Breast epithelium (tissue), 4 donors: ENCODE measurements at places on chromosomes 16 and 17. TPM values are rescaled to one million over a fixed set of nuclear protein-coding genes. Genes with fewer than 3 reads are reported as not detected.
A peak's percentile ranks its signal among the peaks of the same experiment; 100 is the strongest.

- no peak for DNase-seq
Measured at GRCh38 chr16:15613676-15614075, 29.3 kb downstream of the MARF1 start.

- no peak for DNase-seq
Measured at GRCh38 chr17:50238601-50239280, 35.5 kb upstream of the TMEM92 start.

- peak; percentile 19 for DNase-seq
Measured at GRCh38 chr16:12587170-12587569, 216.5 kb downstream of the CPPED1 start.

The MC1R gene
- total RNA-seq: 3.7 TPM

The KRTAP2-2 gene
- not detected for total RNA-seq

GRCh38 chr16:69186642-69187445 lies at the start of gene SNTB2:
Gene SNTB2, plus strand, starts transcription at chr16:69187164. Its CDS starts 3 bp downstream, at chr16:69187167.
- DNase-seq: peak; percentile 92

- no peak for DNase-seq
Measured at GRCh38 chr17:37025847-37026530, 77.2 kb downstream of the AATF start.

DNA sequence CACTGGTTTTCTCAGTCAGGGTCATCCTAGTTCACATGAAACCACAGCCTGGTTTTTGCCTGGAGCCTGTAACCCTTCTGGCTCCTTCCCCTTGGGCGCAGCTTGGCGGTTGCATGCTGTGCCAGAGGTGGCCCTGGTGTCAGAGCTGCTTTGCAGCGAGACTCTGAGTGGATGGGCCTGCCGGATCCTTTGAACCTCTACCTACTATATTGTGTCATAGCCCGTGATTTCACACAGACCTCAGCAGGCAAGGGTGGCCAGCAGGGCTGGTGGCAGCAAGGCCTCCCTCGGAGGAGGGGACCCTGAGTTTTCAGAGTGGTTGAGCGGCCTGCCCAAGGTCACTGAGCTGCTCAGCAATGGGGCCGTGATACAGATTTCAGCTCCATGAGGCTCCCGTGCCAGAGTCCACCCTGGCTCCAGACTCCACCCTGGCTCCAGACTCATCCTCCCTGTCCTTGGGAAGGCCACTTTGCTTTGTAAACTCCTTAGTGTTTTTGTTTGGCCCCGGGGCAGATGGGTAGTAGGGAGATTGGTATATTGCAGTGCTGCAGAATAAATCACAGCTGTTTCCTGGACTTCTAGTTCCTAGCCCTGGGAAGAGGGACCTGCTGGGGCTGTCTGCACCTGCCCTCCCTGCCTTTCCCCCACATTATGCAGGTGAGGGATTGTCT lies 9.7 kb downstream of the MPRIP start:
- DNase-seq: peak; percentile 49

DNA sequence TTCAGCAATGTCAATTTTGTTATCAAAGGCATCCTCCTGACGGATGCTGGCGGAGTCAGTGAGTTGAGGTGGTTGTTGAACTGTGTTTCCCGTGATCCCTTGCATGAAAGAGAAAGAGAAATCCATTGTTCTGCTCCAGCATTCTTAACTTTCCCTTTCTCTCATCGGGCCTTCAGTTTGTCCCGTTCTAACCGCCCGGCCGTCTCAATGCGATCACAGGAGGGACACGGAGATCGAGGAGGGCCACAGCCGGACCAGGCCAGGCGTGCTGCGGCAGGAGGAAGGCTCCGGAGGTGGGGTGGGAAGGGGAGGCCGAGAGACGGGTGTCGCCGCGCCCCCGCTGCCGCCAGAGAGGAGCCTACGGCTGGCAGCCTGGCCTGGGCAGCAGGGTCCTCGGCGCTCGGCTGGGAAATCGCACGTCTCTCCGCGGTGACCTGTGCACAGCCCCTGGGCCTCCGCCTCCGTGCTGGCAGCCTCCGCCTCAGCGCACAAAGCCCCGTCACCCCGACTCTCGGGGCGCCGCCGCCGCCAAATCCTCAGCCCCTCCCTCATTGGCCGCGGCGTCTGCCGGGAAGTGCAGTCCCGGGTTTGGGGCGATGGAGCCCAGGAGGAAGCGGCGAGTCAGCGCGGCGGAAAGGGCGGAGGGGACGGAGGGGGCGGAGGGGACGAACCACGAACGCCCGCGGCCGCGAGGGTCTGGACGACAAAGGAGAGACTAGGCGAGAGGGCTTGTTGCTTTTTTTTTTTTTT lies 38.1 kb downstream of the SOST start:
- peak; percentile 60 for DNase-seq

The CCL2 gene
- total RNA-seq: 64.4 TPM

GRCh38 chr17:63232565-63233310 lies 213.4 kb downstream of the CYB561 start:
- no peak for DNase-seq

DNA sequence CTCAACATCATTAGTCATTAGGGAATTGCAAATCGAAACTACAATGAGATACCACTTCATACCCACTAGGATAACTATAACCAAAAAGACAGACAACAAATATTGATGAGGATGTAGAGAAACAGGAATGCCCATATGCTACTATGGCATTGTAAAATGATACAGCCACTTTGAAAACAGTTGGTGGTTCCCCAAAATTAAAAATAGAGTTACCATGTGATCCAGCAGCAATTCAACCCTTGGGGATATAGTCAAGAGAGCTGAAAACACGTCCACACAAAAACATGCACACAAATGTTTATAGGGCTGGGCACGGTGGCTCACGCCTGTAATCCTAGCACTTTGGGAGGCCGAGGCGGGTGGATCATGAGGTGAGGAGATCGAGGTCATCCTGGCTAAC lies 10.0 kb upstream of the PECAM1 start:
- no peak for DNase-seq

The COTL1 gene
- 44.6 TPM for total RNA-seq

GRCh38 chr17:19248151-19248927 lies 11.2 kb downstream of the EPN2 start:
- DNase-seq: no peak

DNA sequence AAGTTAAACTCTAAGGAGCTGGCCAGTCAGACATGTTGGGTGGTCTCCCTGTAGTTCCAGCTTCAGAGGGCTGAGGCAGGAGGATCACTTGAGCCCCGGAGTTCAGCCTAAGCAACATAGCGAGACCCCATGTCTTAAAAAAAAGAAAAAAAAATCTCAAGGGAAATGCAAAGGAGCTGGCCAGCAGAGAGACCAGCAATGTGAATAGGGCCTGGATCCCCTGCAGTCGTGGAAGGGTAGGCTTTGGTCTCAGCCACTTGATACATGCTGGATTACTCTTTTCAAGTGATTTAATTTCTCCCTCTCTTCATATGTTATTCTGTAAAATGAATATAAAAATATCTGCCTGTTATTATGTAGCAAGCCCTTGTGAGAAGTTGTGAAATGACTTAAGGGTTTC lies 207.7 kb downstream of the SPECC1 start:
- DNase-seq: no peak

DNA sequence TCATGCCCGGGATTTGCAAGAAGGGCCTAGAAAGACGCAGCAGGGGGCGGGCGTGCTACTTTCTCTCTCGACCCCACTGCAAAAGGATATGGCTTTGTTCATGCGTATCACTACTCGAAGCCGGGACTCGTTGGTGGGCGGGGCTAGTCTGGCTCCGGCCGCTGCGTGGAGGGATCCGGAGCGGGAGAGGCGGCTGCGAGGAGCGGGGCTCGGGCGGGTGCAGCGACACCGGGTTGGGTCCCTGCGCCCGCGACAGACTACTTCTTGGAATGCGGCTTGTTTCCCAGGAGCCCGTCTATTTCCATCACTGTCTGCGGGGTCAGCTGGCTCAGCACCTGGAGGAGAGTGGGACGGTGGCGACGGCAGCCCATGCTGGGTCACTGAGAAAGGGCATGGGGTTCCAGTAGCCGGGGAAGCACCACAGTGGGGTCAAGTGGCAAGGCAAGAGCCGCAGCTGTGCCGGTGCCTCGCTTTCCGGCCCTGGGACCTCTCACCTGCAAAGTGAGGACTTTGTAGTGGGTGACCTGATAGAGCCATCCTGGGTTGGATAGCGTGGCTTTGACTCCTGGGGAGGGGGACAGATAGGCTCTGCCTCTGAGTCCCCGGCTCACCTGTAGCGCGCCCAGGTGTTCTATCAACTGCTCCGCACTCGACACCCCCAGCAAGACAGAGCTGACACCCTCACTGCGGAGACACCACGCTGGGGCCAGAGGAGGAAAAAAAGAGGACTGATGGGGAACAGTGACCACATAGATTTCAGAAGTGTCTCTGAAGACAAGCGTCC lies 6.6 kb downstream of the KCNAB3 start:
- DNase-seq: peak; percentile 91

GRCh38 chr16:68499006-68499405 lies 40.1 kb upstream of the ZFP90 start:
- no peak for DNase-seq

DNA sequence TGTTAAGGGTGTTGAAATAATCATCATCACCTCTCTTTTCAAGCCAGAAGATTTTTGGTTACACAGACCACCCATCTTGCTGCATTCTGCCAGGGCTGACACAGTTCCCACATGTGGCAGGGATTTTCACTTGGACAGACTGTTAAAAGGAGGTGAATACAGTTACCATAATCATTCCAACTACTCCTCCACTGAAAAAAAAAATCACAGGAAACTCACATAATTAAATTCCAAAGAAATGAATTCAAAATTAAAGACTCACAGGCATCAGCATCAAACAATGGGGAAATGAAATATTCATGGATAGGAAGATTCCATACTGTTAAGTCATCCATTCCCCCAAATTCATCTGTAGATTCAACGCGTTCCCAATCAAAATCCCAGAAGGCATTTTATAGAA lies 209.4 kb downstream of the MRTFB start:
- DNase-seq: no peak

The RGS9 gene
- total RNA-seq: 1.6 TPM

GRCh38 chr16:66481081-66481942 lies 54.2 kb downstream of the BEAN1 start:
- peak; percentile 45 for DNase-seq

DNA sequence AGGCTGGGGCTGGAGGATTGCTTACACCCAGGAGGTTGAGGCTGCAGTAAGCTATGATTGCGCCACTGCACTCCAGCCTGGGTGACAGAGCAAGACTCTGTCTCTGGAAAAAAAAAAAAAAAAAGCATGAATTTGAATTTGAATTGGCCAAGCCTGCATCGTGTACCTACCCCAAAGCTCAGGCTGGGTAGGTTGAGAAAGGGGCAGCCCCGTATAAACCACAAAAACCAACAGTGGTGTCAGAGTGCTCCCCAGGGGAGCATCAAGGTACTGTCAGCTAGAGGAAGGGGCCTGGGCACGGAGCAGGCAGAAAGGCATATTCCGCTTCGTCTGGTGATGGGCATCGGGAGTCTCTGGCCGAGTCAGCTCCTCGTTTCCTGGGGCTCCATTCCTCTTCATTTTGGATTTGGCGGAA lies 40.9 kb downstream of the RAP1GAP2 start:
- DNase-seq: no peak

GRCh38 chr17:13323990-13324389 lies 277.7 kb downstream of the HS3ST3A1 start:
- DNase-seq: no peak

- no peak for DNase-seq
Measured at GRCh38 chr16:86593913-86594620, 15.7 kb downstream of the FOXL1 start.

DNA sequence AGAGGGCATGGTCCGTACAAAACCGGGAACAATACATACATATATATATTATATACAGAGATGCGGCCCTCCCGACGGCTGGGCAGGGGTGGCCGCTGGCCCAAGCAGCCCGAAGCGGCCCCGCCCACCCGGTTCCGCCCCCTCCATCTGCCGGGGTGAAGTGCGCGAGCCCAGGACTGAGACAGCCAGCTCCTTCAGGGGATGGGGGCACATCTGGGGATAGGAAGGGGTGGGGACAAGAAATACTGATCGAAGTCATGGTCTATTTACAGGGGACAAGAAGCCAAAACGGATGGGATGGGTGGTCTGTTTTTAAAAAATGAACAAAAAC lies 3.8 kb upstream of the SAMD14 start:
- no peak for DNase-seq

The NMT1 gene
- 84.0 TPM for total RNA-seq

DNA sequence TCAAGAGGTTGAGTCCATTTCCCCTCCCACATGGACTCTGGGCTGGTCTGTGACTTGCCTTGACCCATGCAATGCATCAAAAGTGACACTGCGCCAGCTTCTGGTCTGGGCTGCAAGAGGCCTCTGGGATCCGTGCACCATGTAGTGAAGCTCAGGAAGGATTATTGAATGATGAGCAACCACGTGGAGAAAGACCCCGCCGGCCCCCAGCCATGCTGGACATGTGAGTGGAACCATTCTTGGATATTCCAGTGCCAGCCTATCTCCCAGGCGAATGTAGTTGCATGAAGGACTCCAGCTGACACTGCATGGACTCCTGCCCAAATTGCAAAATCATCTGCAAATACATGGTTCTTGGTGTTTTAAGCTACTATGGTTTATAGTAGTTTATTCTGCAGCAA lies 7.6 kb upstream of the ALOX15B start:
- no peak for DNase-seq

- DNase-seq: no peak
Measured at GRCh38 chr17:47964856-47965255, 6.1 kb upstream of the CDK5RAP3 start.

DNA sequence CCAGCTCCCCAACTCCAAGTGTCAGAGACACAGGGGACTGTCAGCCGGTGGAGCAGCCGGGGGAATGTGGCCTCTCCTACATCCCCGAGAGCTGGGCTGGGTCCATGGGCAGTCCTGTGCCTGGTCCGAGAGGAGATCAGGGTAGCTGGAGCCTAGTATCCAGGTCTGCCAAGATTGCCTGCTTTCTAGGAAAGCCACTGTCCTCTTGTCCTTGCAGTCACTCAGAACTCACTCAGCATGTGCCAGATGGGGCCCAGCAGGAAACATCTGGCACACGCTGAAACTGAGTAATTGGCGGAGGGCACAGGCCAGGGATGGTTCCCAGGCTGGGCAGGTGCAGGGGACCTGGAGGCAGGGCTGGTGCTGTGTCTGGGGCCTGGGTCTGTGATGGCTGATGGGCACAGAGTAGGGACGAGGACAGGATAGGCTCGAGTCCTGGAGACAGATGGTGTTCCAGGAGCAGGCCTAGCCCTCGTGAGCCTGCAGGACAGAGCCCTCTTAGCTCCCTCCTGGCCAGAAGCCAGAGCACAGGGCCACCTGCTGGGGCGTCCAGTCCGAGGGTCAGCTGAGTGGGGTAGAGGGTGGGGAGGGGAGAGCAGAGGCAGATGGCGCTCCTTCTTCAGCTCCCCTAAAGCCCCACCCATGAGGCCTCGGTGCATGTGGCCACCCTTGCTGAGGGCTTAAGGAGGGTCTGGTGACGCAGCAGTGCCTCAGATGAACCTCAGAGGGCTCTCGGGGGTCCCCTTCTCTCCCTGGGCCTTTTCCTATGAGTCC lies 31.1 kb downstream of the ADCY7 start:
- DNase-seq: no peak

The RPL13 gene
- total RNA-seq: 5,484 TPM

- no peak for DNase-seq
Measured at GRCh38 chr17:49963626-49964302, 5.2 kb upstream of the DLX4 start.

GRCh38 chr16:8910811-8911210 lies 28.7 kb downstream of the LITAFD start:
- no peak for DNase-seq

GRCh38 chr16:54425068-54425467 lies 138.5 kb upstream of the IRX3 start:
- DNase-seq: no peak

- no peak for DNase-seq
Measured at GRCh38 chr17:20993863-20994778, 48.7 kb downstream of the USP22 start.
